NCI-H774 (cell line): ENCODE measurements at places on chromosomes 12 and 14.

DNA sequence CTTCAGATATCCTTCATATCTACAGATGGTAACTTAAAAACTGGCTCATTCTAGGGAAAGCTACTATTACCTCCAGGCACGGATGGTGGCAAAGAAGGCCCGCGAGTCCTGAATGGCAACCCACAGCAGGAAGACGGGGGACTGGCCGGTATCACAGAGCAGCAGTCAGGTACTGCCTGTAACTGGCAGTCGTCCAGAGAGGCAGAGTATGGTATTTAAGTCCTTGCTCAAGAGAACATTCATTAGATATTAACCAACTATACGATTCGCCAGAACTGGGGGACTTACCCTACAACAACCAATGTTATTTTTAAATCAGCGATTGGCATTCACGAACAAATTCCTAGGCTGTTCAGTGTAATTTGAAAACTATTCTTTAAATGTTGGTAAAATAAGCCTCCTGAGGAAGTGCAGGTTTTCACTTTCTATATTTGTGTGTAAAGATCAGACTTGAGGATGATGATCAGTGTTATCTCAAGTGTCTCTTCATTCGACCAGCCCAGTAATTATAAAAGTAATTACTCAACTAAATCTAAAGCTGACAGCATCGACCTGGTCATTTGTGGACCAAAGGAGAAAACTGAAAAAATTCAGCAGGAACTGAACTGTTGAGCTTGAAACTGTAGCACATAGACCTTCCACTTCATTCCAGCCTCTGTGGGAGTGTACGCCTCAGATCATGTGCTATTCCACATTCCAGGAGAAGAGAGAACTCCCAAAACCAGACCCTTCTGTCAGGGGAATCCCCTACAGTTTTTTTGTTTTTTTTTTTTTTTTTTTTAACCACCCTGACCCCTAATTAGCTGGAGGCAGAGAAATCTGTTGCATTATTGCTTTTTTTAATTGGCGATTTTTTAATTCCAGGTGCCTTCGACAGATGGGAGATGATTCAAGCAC lies 75.6 kb downstream of the ESR2 start:
- DNase-seq = no peak

- DNase-seq = no peak
Measured at GRCh38 chr14:51228890-51229289, 11.2 kb upstream of the TMX1 start.

GRCh38 chr12:113242560-113242959 lies 21.3 kb downstream of the TPCN1 start:
- DNase-seq = no peak

GRCh38 chr12:12975322-12976077 lies 23.5 kb upstream of the GPRC5D start:
- DNase-seq = no peak

DNA sequence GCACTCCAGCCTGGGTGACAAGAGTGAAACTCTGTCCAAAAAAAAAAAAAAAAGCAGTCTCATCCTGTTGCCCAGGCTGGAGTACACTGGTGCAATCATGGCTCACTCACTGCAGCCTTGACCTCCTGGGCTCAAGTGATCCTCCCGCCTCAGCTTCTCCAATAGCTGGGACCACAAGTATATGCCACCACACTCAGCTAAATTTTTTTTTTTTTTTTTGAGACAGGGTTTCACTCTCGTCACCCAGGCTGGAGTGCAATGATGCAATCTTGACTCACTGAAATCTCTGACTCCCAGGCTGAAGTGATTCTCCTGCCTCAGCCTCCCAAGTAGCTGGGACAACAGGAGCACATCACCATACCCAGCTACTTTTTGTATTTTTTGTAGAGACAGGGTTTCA lies 5.2 kb upstream of the CNPY2 start:
- DNase-seq = no peak

GRCh38 chr12:99128246-99128802 lies 483.2 kb downstream of the APAF1 start:
- no peak for DNase-seq

DNA sequence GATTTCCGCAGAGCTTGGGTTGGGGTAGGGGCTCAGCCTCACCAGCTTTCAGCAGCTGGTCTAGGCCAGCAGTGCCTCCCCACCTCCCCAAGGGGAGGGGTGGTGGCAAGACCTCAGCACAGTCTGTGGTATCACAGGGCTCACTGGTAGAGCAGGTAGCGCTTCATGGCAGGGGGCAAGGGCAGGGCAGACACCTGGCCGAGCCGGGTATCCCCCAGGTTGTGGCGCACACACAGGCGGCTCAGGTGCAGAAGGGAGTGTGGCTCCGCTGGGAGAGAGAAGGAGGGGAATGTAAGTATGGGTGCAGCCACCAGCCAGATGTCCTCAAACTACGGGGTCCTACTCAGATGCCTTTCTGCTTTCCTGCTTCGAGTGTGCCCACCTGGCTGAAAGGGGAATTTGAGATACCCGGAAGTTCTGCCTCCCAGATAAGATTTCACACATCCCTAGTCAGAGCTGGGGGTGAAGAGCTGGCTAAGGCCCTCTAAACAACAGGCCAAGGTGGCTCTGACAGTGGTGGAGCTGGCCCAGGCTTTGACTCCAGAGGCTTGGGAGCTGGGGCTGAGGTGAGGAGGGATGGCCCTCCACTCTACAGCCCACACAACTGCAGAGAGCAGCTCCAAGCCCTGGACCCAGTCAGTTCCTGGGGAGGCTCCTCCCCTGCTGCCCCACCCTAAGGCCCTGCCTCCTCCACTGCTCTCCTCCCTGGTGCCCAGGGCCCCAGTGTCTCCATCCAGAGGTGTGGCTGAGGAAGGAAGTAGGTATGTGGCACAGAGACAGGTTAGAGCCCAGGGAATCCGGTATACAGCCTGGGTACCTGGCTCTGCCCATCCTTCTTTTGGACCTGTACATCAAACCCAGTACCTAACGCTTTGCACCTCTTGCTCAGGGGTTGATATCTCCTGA lies 1.8 kb downstream of the SPSB2 start:
- no peak for DNase-seq

DNA sequence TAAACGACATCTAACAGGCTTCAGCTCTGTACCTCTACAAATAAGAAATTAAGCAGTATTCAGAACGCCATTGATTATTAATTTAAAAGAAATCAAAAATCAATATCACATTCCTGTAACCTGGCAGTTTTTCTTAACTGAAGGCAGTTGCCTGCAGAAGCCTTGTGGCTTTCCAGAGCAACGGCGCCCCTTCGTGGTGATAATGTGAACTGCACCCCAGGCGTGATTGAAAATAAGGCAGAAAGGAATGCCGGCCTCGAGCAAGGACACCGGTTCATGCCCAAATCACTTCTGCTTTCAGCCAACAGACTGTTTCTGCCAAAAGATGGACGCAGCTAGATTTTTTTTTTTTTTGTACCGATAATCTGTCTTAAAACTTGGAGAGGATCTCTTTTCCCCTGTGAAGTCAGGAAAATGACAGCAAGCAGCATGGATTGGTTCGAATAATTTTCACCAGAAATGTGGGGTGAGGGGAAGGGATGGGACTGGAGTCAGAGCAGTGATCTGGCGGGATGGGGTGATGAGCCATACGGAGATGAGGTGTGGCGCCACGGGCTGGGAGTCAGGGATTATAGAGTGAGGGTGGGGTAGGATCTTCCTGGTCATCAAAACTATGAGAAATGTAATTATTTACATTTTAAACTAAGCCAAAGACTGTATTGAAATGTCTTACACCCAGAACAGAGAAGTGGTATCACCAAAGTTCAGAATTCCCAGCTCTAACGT lies 473.0 kb downstream of the DPF3 start:
- DNase-seq = peak; percentile 13

GRCh38 chr12:121330195-121330594 lies 22.0 kb downstream of the ANAPC5 start:
- DNase-seq = no peak

DNA sequence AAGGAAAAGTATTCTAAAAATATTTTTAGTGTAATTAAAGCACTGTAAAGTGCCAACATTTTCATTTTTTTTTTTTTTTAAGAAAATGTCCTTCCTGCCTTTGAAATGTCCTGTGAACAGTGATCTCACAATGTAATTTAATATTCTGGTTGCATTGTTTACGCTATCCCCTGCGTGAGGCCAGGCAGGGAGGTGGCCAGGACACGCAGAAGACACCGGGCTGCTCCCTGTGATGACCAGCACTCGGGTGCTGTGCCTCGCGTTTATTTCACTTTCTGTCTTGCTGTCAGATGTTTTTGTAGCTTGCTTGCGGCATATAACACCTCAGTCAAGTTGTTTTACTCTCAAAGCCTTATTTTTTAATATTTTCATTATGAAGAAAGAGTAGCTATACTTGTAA lies 18.5 kb downstream of the PIWIL1 start:
- DNase-seq = no peak
